ELR (cell line): ENCODE measurements at places on chromosomes 7 and 10.

- peak; percentile 73 for DNase-seq
Measured at GRCh38 chr7:128830231-128831177, at the start of gene FLNC. FLNC (plus strand) TSS chr7:128830406; CDS start chr7:128830638, 232 bp downstream.

DNA sequence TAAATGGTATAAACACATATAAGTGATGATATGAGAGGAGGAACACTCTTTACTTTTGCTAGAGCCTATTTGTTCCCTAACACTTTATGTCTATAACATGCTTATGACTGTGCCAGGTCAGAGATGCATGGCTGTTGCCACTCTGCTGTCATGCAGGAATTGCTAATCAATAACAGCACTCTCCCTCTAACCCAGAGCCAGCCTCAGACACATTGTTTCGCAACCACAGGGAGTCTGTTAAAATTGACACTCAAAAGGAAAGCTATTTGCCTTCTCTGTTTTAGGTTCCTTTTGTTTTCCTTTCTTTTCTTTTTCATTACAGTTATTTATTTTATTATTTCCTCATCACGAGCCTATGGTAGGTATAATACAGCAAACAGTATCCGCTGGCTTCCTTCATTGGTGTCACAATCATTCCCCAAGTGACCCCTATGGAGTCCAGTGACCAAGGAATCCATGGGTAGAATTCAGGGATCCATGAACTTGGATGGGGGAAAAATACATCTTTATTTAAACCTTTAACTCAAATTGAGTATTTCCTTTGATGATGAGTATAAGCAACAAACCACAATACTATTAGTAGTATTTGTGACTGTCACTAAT, 6.8 kb downstream of the PON2 start:
- DNase-seq: no peak

DNA sequence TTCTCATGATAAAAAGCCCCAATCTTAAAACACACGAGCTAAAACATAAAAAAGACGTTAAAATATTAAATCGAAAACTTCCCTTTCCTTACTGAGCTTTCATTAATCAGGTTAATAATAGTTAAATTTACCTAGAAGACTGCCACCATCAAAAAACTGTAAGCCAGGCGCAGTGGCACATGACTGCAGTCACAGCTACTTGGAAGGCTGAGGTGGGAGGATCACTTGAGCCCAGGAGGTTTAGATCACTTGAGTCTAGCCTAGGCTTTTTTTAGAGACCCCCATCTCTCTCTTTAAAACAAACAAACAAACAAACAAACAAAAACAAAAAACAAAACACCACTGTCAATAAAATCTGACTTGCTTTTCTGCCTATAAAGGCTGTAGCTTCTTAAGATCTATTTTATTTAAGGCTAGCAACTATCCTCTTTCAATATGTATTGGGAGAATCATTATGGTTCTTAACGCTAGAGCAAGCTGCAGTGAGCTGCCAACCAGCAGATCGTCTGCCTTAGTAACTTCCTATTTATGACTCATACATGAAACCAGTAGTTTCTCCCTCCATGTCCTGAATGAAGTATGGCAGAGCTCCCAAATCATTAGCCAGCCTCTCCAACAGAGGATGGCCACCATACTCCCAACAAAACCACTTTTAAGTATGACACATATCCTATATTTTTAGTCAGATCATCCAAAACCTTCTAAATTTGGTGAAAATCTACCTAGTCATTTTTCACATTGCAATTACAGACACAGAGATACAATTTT, 163.7 kb downstream of the SRPK2 start:
- peak; percentile 94 for DNase-seq

GRCh38 chr7:112001091-112001826, 204.9 kb downstream of the DOCK4 start:
- peak; percentile 95 for DNase-seq

DNA sequence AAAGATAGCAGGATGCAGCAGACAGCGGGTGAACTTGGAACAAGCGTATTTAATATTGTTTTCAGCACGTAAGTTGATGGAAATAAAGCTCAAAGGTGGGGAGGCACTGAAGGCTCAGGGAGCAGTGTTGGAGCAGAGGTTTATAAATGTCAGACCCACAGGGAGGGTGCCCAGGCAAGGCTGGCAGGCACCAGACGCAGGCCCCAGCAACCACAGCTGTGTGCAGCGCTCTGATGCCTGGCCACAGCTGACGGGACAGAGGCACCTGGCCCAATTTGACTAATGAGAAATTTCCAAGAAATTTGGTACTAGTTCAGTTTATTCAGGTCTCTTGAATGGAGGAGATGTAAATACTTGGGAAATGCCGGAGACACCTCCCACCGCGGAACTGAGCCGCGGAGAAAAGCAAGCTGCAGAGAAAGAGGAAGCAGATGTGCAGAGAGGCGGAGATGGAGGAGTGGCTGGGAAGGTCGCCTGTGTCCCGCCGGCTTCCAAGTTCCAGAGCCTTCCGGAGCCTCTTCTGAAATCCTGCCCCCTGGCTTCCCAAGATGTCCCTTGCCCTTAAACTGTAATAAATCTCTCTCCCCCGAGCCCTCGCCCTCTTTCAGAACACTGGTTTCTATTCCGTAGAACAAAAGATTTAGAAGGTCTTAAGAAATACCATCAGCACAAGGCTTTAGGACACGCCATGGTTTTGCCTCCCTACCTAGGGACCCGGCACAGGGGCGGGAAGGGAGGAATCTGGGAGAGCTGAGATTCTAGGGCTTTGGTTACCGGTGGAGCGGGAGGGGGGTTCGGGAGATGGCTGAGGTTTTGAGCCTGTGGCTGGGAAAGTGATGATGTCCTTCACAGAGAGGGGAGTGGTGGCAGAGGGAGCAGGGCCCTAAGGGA, 38.4 kb upstream of the PLXNA4 start:
- DNase-seq: peak; percentile 2
